ENCODE measurements at places on chromosomes 1 and 21.

GRCh38 chr1:195828325-195828724 lies 779.9 kb downstream of the KCNT2 start:
- DNase-seq: no peak

- DNase-seq: peak; percentile 66
Measured at GRCh38 chr1:204544321-204544720, 28.1 kb downstream of the MDM4 start.

- DNase-seq: no peak
Measured at GRCh38 chr1:37267111-37267835, 207.1 kb upstream of the ZC3H12A start.

DNA sequence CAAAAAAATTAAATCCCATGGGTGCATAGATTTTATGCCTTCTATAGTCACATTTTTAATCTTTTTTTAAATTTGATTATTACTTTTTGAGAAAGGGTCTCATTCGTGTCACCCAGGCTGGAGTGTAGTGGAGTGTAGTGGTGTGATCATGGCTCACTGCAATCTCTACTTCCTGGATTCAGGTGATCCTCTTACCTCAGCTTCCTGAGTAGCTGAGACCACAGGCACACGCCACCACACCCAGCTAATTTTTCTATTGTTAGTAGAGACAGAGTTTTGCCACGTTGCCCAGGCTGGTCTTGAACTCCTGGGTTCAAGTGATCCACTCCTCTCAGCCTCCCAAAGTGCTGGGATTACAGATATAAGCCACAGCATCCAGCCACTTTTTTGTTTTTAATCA lies 10.4 kb downstream of the CBR3 start:
- DNase-seq: peak; percentile 56

GRCh38 chr1:240527086-240527485 lies 84.9 kb downstream of the GREM2 start:
- no peak for DNase-seq

DNA sequence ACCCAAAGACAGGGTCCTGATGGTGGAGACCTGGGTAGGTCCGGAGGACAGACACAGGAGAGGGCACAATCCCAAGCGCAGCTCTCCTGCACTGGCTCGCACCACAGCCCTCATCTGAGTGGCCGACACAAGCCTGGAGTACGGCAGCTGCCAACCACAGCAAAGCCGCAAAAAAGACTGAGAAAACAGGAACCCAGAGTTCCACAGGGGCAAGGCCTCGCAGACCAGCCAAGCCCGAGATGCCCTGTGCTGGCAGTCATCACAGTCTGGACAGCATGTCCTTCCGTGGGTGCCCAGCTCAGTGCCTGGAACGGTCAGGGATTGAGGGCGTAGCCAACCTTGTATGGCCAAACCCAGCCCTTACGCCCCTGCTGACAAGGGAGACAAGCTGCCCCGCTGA lies 11.4 kb downstream of the ZBTB48 start:
- DNase-seq: no peak

- DNase-seq: no peak
Measured at GRCh38 chr1:225437710-225438437, 10.0 kb upstream of the LBR start.

GRCh38 chr1:9119745-9120144 lies 9.2 kb downstream of the GPR157 start:
- no peak for DNase-seq

DNA sequence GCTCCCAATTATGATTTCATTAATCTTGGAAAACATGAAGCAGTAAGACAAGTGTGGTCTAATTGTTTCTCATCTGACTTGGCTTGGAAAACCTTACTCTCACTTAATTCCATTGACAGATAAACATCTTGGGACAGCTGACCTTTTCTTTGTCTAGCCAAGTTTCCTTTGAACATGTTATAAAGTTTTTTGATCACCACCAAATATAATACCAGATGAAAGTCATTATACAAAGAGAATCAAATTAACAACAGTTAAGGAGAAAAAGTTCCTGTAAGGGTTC lies 50.2 kb downstream of the ALG14 start:
- DNase-seq: no peak

DNA sequence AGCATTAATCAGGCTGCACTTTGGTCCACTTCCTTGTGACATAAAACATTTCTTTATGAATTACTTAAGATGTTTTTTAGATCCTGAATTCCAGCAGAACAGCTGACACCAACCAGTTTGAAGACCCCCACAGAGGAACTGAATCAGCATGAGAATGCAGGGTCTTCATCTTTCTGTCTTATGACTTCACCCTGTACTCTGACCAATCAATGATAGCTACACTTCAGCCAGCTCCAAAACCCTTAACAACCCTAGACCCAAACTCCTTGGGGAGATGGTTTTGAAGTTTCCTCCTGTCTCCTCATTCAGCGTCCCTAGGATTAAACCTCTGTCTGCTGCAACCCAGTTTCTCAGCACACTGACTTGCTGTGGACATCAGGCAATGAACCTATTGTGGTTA lies 175.0 kb downstream of the CTH start:
- no peak for DNase-seq
